ENCODE measurements at places on chromosomes 1 and 21.

GRCh38 chr1:163083690-163084089 is 14.5 kb downstream of the RGS4 start:
- H3K27me3 ChIP-seq: no peaks in the 10 kb centered on the region
- peak overlapping the region; percentile 87 for H3K27ac ChIP-seq
- peaks cover 34% of the 10 kb centered on the region for H3K4me1 ChIP-seq
- no peaks in the 10 kb centered on the region for H3K36me3 ChIP-seq
- no peak for DNase-seq

- no peaks in the 10 kb centered on the region for H3K36me3 ChIP-seq
- no peak for DNase-seq
- H3K4me1 ChIP-seq: no peaks in the 10 kb centered on the region
- no peak overlapping the region for H3K4me3 ChIP-seq
Measured at GRCh38 chr1:95655321-95656020, 421.5 kb downstream of the RWDD3 start.

DNA sequence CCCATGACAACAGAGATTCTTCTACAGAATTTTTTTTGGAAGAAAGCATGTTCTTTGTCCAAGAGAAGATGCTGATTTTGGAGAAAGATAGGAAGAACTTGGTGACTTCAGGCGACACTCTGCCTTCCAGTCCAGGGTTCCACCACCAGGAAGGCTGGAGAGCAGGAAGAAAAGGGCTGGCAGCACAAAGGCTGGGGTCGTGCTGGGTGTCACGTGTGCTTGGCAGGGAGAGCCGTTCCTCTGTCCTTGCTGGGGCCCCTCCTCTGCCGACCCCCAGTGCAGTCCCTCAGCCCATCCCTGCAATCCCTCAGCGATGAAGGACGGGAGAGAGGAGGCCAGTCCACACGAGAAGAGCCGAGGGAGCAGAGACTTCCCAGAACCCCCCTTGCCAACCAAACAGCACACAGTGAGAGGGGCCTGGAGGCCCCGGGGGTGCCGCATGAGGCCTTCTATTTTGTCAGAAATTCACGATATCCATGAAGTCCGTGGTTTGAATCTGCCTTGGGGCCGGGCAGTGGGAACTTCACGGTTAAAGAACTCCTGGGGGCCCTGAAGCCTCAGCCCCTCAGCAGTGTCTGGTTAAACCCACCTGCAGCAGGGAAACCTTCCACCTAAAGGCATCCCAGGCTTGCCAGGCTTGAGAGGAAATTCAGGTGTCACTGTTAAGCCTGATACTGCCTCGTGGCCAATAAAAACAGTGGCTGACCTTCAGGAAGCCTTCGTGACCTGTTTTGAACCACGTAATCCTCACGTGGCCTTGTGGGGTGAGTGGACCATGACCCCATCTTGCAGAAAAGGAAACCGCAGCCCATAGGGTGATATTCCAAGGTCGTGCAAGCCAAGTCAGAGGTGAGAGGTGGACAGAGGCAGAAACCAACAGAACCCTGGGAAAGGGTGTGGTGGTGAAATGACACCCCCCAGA is 3.4 kb downstream of the KRTAP10-12 start:
- peak; percentile 40 for DNase-seq
- no peaks in the 10 kb centered on the region for H3K4me1 ChIP-seq
- H3K27me3 ChIP-seq: no peaks in the 10 kb centered on the region
- H3K36me3 ChIP-seq: no peaks in the 10 kb centered on the region

DNA sequence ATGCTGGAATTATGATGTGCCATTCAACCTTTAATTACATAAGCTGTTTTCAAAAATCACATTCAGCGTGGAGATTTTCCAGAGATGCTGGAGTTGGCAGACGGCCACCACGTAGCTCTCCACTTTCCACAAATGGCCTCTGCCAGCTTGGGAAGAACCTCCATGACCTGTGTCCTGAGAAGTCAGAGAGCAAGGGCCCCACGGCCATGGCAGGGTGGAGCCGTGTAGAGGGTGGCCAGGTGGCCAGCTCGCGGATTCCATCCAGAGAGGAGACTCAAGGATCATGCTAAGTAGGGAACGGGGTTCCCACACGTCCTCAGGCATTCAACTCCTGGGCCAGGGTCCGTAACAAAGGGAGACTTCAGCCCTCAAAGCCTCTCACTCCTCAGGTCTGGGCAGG is 1.3 kb upstream of the GALE start:
- H3K27ac ChIP-seq: no peak overlapping the region
- H3K4me3 ChIP-seq: peak overlapping the region; percentile 93
- no peak for DNase-seq
- H3K4me1 ChIP-seq: peaks cover 14% of the 10 kb centered on the region
- H3K27me3 ChIP-seq: no peaks in the 10 kb centered on the region
- peaks cover 5% of the 10 kb centered on the region for H3K36me3 ChIP-seq

DNA sequence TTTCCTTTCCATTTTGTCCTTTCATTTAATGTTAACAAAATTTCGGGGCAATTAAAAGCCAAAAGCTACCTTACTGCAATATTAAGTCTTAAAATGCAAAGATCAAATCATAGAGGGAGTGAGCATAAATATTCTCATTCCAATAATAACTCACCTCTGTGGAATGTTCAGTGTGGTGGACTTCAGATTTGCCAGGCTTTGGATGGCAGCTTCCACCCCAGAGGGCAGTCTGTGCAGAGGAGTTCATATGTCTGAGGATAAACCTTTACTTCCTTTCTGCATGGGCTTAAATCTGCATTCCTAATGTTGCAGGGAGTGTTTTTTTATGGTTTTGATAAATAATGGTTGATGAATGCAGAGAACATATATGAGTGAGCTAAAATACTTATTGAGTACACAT is 16.3 kb downstream of the KIAA0040 start:
- no peaks in the 10 kb centered on the region for H3K27me3 ChIP-seq
- H3K4me1 ChIP-seq: no peaks in the 10 kb centered on the region
- no peak overlapping the region for H3K27ac ChIP-seq
- H3K36me3 ChIP-seq: peaks cover 8% of the 10 kb centered on the region

GRCh38 chr1:172380441-172381244 is 39.8 kb upstream of the C1orf105 start:
- H3K4me3 ChIP-seq: no peak overlapping the region
- peaks cover 16% of the 10 kb centered on the region for H3K4me1 ChIP-seq
- no peak for DNase-seq
- H3K27ac ChIP-seq: no peak overlapping the region

DNA sequence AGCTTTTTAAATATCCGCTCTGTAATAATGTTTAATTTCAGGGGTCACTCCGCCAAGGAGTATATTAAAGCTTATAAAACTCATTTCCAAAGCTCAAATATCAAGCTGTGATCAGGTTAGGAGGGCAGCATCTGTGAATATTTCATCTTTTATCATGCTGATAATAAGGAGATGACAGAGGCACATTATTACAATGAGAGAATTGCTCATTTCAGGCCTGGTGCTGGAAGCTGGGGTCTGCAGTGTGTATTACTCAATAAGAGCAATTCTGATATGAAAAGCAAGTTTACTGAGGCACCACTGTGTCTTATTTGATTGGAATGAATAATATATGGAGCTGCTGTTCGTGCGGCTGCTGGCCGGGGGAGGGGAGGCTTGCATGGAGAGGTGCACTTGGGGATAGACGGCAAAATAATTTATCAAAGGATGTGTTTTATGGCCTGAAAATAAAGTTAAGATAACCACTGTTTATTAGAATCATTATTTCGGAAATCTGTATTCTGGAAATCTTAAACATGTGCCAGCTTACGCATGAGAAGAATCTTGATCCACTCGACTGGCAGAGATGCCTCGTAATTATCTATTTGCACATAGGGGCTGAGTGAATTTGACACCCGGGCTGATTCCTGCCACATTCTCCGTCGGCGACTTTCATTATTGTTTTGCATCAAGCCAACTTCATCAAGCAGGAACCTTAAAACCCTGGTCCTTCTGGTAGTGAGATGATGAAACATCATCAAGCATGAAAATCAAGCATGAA is 173.2 kb downstream of the RRAGC start:
- no peak for DNase-seq
- H3K4me1 ChIP-seq: no peaks in the 10 kb centered on the region
- no peaks in the 10 kb centered on the region for H3K27me3 ChIP-seq
- H3K4me3 ChIP-seq: no peak overlapping the region
- H3K27ac ChIP-seq: no peak overlapping the region

DNA sequence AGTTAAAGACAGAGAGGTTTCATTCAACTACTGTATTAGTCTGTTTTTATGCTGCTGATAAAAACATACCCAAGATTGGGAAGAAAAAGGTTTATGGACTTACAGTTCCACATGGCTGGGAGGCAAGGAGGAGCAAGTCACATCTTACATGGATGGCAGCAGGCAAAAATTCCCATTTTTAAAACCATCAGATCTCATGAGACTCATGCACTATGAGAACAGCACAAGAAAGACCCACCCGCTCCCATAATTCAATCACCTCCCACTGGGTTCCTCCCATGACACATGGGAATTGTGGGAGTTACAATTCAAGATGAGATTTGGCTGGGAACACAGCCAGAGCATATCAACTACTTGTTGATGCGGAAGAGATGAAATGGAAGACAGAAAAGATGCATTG is 9.2 kb downstream of the GPR161 start:
- no peaks in the 10 kb centered on the region for H3K4me1 ChIP-seq
- no peak overlapping the region for H3K4me3 ChIP-seq
- no peaks in the 10 kb centered on the region for H3K27me3 ChIP-seq
